ENCODE measurements at places on chromosomes 1 and 21. TPM values are rescaled to one million over a fixed set of nuclear protein-coding genes. Genes with fewer than 3 reads are reported as not detected.

SLC5A9 gene
- total RNA-seq = 0.13 TPM

CYP4X1 gene
- total RNA-seq = 1.9 TPM

NBPF8 gene
- 1.00 TPM for total RNA-seq

DIRAS3 gene
- total RNA-seq = 22.9 TPM

FCN3 gene
- total RNA-seq = 15.8 TPM

LIN28A gene
- not detected for total RNA-seq

C1orf167 gene
- 2.7 TPM for total RNA-seq

VWA5B1 gene
- 0.13 TPM for total RNA-seq

GRIK1 gene
- not detected for total RNA-seq

KRTAP7-1 gene
- not detected for total RNA-seq

DPT gene
- 25.1 TPM for total RNA-seq

HMCN1 gene
- 5.7 TPM for total RNA-seq

ANKRD65 gene
- total RNA-seq = 1.8 TPM

FOXE3 gene
- not detected for total RNA-seq

LRRC71 gene
- total RNA-seq = not detected

Measured in Right ventricle myocardium superior (tissue), 1 donor.